ENCODE measurements at places on chromosomes 1 and 21. TPM values are rescaled to one million over a fixed set of nuclear protein-coding genes. Genes with fewer than 3 reads are reported as not detected.

The ANKRD34A gene
- total RNA-seq = 1.4 TPM

DNA sequence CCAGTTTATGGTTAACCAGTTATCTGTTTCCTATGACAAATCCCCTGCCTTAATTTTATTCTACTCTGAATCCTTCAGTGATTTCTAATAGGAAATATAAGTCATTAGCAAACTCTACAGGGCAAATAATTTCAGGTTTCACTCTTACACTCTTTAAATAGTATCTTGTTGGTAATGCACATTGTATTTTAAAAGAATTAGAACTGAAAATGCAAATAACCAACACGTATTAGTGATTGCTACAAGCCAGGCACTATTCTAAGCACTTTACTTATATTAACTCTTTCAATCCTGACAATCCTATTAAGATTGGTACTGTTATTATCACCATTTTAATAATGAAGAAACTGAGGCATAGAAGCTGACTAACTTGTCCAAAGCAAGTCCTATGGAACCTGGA, 48.3 kb upstream of the LHX8 start:
- DNase-seq = no peak

DNA sequence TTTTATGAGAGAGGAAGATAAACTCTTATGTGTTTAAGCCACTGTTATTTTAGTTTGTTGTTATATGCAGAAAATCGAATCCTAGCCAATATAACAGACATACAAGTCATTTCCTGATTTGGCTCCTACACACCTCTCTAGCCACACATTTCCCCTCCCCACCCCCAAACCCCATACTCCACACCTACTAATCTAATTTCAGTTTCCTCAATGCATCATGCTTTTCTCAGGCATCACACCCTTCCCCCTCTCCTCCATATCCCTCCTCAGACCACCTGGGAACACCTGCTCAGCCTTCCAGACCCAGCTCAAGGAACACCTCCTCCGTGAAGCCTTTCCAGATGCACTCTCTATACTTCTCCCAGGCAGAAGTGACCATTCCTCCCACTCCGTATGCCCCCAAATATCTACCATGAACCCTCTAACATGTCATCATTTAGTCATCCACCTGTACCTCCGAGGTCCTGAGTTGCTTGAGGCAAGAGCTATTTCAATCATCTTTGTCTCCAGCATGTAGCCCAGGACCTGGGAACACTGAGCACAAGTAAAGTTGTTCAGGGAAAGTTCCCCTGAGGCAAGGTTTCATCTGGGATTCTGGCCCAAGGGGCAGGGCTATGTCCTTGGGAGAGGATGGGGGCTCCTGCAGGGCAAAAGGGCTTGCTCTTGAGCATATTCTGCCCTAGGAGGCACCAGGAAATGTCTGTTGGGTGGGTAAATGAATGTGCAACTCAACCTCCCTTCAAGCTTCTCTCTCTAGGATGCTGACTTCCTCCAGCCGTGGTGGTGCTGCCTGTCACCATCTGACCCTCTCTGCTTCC, 126.8 kb downstream of the HIVEP3 start:
- DNase-seq = no peak

GRCh38 chr1:93668121-93668520, 13.5 kb downstream of the BCAR3 start:
- no peak for DNase-seq

DNA sequence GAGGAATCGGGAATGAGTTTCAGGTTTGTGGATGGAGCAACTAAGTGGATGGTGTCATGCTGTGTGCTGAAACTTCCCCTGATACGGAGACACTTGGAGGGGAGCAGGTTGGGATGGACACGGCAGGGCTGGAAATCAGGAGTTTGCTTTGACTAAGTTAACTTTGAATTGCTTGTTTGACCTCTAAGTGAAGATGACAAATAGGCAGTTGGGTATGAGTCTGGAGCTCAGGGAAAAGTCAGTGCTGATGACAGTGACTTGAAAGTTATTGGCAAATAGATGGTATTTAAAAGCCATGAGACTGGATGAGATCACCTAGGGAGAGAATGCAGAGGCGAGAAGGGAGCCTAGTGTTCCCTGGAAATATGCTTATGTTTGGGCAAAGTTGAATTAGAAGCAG, 12.8 kb upstream of the ZSCAN20 start:
- DNase-seq = no peak

The NBPF20 gene
- total RNA-seq = 3.5 TPM

The KCNA10 gene
- not detected for total RNA-seq

The SPRR2G gene
- not detected for total RNA-seq

The FCRL2 gene
- not detected for total RNA-seq

The OVAAL gene
- total RNA-seq = not detected

The MAP1LC3C gene
- total RNA-seq = 0.21 TPM

The S100B gene
- total RNA-seq = not detected

DNA sequence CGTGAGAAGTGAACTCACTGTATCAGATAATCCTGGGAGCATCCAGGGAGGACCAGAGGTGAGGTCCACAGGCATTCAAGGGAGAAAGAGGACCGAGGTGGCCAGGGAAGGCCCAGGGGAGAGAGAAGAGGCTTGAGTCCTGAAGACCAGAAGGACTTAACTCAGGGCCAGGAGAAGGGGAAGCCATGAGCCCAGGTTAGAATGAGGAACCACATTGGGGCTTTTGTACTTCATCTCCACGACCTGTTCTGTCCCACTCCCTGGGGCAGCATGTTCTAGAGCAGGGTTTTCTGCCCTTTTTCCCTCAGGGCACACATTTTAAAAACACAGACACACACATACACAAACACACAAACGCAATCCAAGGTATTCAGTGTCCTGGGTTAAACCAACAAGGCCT, 8.4 kb downstream of the LGR6 start:
- no peak for DNase-seq

The DCAF6 gene
- 67.7 TPM for total RNA-seq

DNA sequence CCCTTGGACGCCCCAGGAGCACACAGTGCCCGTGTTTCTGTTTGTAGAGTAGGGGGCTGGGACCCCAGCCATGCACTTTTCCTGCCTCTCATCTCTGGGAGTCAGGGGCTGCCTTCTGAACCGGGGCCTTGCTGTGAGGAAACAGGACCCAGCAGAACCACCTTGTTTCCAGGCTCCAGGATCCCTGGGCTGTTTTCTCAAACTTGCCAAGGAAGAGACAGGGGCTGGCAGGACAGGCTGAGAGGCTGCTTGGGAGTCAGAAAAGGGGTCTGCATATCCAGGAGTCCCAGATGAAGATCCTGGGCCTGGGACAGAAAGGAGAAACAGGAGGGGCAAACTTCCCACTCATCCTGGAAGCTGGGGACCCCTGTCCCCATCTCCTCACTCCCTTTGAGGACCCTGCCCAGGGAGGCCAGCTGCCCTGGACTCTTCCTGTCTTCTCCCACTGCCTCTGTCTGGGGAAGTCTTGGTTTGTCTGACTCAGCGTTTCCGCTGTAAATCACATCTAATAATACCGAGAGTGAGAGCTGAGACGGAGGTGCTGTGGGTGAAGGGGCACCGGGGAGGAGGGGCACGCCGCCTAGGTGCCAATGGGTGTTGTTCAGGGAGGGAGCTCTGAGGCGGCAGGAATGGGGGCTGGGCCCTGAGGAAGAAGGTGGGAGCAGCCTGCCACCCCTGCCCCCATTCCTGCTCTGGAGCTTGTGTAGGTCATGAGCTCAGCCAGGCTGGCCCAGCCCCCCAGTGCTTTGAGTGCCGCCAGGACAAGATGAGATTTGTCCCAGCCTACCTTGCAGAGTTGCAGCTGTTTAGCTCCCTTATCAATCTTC, 16.7 kb downstream of the POU3F1 start:
- no peak for DNase-seq

The SFN gene
- total RNA-seq = 188 TPM

- DNase-seq = no peak
These were observed 959 bp downstream of the AKR7A3 start for GRCh38 chr1:19287436-19288185.

All from Panc1 (cell line).